Fibroblast of skin of back (primary cell): ENCODE measurements at places on chromosomes 6 and 20.

- DNase-seq: no peak
Observed at GRCh38 chr6:29757701-29758293, 34.6 kb downstream of the HLA-F start.

DNA sequence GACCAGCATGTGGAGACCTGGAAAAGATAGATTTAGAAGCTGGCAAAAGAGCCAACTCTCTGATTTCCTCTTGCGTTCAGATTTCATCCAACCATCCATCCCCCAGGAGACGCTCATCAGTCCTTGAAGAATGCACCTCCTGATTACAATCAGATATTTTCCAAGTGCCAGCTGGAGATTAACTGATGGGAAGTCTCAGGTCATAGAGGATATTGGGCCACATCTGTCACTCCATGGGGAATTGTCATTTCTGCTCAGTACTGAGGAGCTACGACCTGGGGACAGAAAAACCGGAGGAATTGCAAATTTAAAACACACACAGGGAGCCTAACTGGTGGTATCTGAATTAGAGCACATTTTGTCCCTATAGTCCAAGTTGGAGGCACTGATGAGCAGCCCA, 496.2 kb upstream of the SULF2 start:
- DNase-seq: no peak

DNA sequence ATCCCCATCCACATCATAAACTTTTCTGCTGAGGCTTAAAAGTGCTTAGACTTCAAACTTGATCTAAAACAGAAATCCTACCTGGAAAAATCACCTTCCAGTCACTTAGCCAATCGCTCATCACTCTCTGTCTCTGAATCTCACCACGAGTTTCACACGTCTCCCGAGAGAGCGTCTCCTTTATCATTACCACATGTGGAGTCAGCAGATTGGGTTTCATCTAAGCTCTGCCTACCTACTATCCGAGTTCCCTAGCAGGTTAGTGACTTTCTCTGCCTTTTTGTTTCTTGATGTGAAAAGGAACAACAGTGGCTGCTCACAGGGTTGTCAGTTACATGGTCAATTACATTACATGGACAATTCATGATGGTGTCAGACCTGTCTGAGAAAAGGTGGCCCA, 286.2 kb downstream of the ESR1 start:
- no peak for DNase-seq

DNA sequence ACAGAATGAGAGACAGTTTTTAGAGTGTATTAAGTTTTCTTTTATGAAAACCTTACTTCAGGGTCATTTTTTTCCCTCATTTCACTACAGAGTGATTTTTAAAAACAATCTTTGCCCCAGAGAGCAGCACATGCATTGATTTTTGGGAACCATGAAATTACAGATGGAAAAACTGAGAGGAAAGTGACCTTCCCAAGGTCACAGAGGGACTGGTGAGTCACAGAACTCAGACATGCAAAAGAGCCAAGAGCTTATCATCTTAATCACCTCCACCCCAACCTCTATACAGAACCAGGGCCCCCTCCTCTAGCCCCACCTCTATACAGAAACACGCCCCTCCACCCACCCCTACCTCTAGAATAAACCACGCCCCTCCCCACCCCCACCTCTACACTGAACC, 10.7 kb downstream of the PXMP4 start:
- no peak for DNase-seq

- no peak for DNase-seq
Observed at GRCh38 chr20:51340451-51340840, 202.1 kb downstream of the NFATC2 start.

GRCh38 chr20:37878835-37879599, 23.9 kb upstream of the VSTM2L start:
- no peak for DNase-seq
